ENCODE measurements at places on chromosomes 16 and 17. TPM values are rescaled to one million over a fixed set of nuclear protein-coding genes. Genes with fewer than 3 reads are reported as not detected.

DNA sequence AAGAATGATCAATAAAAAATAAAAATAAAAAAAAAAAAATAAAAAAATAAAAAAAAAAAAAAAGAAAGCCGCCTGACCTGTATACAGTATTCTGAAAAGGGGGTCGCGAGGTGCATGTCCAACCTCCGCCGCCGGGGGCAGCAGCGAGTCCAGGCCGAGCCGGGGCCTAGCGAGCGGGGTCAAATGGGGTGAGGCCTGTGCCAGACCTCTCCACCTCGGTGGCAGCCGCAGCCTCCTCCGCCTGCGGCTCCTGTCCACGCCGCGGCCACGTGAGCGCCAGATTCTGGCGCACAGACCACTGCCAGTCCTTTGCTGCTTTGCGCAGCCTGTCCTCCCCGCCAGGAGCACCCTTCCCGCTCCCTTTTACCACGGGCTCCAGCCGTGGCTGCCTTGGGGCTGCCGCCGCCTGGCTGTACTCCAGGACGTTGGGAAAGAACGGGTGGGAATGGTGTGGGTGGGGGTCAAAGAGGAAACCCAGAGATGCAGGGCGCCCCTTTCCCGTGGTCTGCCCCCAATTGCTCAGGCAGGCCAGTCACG lies 2.4 kb upstream of the BCKDK start:
- no peaks in the 10 kb centered on the region for H3K27me3 ChIP-seq
- H3K4me3 ChIP-seq: no peak overlapping the region
- H3K4me1 ChIP-seq: no peaks in the 10 kb centered on the region
- no peaks in the 10 kb centered on the region for H3K36me3 ChIP-seq
- DNase-seq: peak; percentile 82
- peak overlapping the region; percentile 28 for H3K27ac ChIP-seq

GRCh38 chr17:12743046-12743445 lies 46.3 kb upstream of the ARHGAP44 start:
- H3K4me3 ChIP-seq: no peak overlapping the region
- H3K4me1 ChIP-seq: no peaks in the 10 kb centered on the region
- no peaks in the 10 kb centered on the region for H3K36me3 ChIP-seq

- H3K36me3 ChIP-seq: no peaks in the 10 kb centered on the region
- no peak overlapping the region for H3K27ac ChIP-seq
- DNase-seq: no peak
- H3K4me3 ChIP-seq: no peak overlapping the region
- H3K4me1 ChIP-seq: peaks cover 5% of the 10 kb centered on the region
Observed at GRCh38 chr17:64200080-64201032, 62.7 kb downstream of the TEX2 start.

GRCh38 chr17:10195090-10195805 lies 3.2 kb downstream of the GAS7 start:
- no peak overlapping the region for H3K4me3 ChIP-seq
- H3K27me3 ChIP-seq: no peaks in the 10 kb centered on the region
- no peaks in the 10 kb centered on the region for H3K36me3 ChIP-seq

DNA sequence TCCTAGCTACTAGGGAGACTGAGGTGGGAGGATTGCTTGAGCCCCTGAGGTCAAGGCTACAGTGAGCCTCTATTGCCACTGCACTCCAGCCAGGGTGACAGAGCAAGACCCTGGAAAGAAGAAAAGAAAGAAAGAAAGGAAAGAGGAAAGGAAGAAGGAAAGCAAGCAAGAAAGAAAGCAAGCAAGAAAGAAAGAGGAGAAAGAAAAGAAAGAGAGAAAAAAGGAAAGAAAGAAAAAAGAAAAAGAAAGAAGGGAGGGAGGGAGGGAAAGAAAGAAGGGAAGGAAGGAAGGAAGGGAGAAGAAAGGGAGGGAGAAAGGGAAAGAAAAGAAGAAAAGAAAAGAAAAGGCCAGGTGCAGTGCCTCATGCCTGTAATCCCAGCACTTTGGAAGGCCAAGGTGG lies 9.0 kb downstream of the ACTG1 start:
- H3K4me1 ChIP-seq: no peaks in the 10 kb centered on the region
- H3K4me3 ChIP-seq: no peak overlapping the region
- H3K27ac ChIP-seq: no peak overlapping the region
- DNase-seq: no peak
- H3K36me3 ChIP-seq: no peaks in the 10 kb centered on the region
- H3K27me3 ChIP-seq: no peaks in the 10 kb centered on the region

IL21R gene
- 3.0 TPM for total RNA-seq

TNFRSF13B gene
- total RNA-seq: 1.4 TPM

- H3K4me3 ChIP-seq: no peak overlapping the region
- H3K4me1 ChIP-seq: no peaks in the 10 kb centered on the region
- no peaks in the 10 kb centered on the region for H3K27me3 ChIP-seq
- H3K36me3 ChIP-seq: peaks cover 24% of the 10 kb centered on the region
Observed at GRCh38 chr16:89099905-89100304, 6.3 kb downstream of the ACSF3 start.

DNA sequence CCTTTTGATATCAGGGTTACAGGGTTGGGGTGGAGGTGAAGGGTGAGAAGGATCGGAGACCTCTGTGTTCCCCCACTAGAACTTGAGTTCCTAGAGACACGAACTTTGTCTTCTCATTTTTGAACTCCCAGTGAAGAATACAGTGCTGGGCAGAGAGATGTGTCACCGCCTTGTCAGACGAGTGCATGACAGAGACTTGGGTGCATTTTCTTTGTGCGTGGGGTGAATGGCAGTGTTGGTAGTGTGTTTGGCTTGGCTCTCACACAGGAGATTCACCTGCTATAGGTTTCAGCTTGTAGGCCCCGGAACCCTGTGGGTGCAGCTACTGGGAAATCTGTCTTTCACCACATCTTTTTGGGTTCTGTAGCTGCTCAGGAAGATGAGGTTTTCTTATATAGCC lies 40.0 kb upstream of the CCR7 start:
- no peak overlapping the region for H3K4me3 ChIP-seq
- H3K27me3 ChIP-seq: no peaks in the 10 kb centered on the region
- H3K36me3 ChIP-seq: no peaks in the 10 kb centered on the region
- no peak overlapping the region for H3K27ac ChIP-seq

DNA sequence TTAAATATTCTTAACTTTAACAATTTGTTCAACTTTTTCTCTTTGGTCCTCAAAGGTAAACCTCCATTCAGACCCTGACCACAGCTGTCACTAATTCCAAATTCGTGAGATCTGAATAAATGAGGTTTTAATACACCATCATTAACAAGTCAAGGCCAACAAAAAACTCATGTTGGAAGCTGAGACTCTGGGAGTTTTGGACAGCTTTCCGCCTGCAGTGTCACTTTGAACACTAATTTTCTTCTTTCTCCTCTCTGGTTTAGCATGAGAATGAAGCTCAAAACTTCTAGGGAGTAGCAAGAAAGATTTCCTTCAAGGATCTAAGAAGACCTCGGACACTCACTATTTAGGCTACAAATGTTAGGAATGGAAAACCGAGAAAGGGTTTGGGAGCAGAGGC lies 32.7 kb upstream of the DNAH9 start:
- no peaks in the 10 kb centered on the region for H3K4me1 ChIP-seq
- no peak overlapping the region for H3K4me3 ChIP-seq
- H3K36me3 ChIP-seq: no peaks in the 10 kb centered on the region
- no peak overlapping the region for H3K27ac ChIP-seq
- H3K27me3 ChIP-seq: no peaks in the 10 kb centered on the region

DNA sequence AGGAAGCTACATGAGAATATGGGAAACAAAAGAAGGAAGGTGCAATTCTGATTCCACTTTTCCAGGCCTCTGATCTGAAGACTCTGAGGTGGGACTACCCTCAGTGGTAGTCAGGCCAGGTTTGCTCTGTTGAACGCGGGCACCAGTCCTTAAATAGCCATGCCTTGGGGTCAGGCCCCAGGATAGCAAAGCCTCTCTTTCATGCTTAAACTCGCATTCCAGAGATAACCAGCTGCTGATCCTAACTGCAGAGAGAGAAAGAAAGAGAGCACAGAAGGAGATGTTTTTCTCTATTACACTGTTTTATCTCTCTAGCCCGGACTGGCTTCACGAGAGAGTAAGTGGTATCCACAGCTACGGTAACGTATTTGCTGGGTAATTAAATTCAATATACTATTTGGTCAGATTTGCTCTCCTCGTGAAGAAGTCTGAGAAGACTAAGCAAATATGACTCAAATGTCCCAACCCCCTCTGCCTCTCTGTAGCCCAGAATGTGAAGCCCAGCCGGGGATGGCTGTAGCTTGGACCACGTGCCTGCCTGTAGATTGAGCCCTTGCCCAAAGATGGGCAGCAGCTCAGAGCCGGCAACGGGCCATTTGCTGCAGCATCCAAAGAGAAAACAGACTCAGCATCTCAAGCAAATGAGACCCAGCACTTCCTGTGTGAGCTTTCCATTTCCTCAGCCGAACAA lies 122.2 kb downstream of the SMG6 start:
- peak; percentile 48 for DNase-seq
- H3K27ac ChIP-seq: peak overlapping the region; percentile 14
- no peak overlapping the region for H3K4me3 ChIP-seq

KCNJ18 gene
- total RNA-seq: not detected

- H3K27me3 ChIP-seq: no peaks in the 10 kb centered on the region
- no peaks in the 10 kb centered on the region for H3K4me1 ChIP-seq
- no peak overlapping the region for H3K27ac ChIP-seq
- no peak for DNase-seq
Observed at GRCh38 chr17:65583921-65584603, 22.6 kb upstream of the AXIN2 start.

DNA sequence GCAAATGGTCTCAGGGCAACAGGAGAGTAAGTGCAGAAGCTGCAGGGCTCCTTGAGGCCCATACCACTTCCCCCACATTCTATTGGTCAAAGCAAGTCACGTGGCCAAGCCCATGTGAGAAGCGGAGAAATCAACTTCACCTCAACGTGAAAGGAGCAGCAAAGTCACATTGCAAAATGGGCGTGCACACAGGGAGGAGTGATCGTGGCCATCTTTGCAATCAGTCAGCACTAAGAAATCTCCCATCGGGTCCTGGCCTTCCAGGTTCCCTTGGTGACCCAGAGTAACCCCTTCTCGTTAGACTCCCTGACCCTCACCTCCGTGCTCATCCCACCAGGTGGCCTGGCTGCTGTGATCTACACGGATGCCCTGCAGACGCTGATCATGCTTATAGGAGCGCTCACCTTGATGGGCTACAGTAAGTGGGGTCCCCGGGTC lies 38.0 kb downstream of the SLC5A11 start:
- no peaks in the 10 kb centered on the region for H3K36me3 ChIP-seq
- H3K27ac ChIP-seq: no peak overlapping the region
- H3K4me1 ChIP-seq: no peaks in the 10 kb centered on the region
- no peak overlapping the region for H3K4me3 ChIP-seq
- DNase-seq: no peak
- H3K27me3 ChIP-seq: no peaks in the 10 kb centered on the region

CD300E gene
- 2.5 TPM for total RNA-seq

SLC16A11 gene
- total RNA-seq: 2.1 TPM

GRCh38 chr17:42023524-42024349 lies 3.8 kb downstream of the NKIRAS2 start:
- no peak overlapping the region for H3K4me3 ChIP-seq
- DNase-seq: peak; percentile 77
- no peaks in the 10 kb centered on the region for H3K27me3 ChIP-seq
- H3K4me1 ChIP-seq: no peaks in the 10 kb centered on the region
